ENCODE measurements at places on chromosomes 5 and 9.

GRCh38 chr5:156695774-156696173 is 154.3 kb upstream of the PPP1R2B start:
- DNase-seq: no peak

DNA sequence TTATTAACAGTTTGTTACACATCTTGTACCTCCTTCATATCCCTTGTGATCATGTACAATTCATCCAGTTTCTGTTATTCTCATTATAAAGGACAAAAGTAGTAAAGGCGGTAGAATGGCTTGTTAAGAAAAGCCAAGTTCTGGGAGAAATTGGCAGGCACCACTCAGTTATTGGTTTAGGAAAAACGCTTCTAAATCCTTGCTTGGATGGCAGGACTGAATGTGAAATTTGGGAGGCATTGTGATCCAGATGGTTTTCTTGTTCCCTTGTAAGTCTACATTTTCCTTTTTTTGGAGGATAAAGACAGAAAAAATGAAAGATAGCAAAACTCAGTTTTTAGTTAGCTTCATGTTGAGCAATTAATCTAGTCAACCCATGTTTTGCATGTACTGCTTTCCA is 130.2 kb downstream of the MAT2B start:
- no peak for DNase-seq

DNA sequence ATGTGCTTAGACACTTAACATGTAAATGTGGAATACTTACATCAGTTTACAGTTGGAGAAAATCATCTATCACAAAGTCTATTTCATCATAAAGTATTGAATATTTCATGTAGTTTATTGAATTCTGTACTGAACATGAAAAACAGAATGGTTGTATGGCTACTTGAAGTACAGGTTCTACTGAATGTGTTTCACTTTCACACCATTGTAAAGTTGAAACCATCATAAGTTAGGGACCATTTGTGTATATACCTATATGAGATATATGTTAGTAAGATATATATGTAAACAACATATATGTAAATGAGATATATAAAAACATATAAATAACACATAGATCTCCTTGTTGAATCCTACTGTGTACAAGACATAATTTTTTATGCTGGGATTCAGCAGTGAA is 63.0 kb upstream of the TAF11L2 start:
- no peak for DNase-seq

- no peak for DNase-seq
Observed at GRCh38 chr9:22227986-22228385, 218.6 kb upstream of the DMRTA1 start.

- DNase-seq: no peak
Observed at GRCh38 chr9:93237540-93237939, 53.6 kb downstream of the WNK2 start.

- DNase-seq: no peak
Observed at GRCh38 chr5:96999856-97000255, 64.0 kb downstream of the LNPEP start.
